ENCODE measurements at places on chromosomes 3 and 15.

- no peak for DNase-seq
Measured at GRCh38 chr15:27176785-27177406, 205.9 kb downstream of the GABRG3 start.

GRCh38 chr3:64039332-64039731 lies 16.0 kb upstream of the PSMD6 start:
- DNase-seq = no peak

GRCh38 chr3:10835406-10835805 lies 19.4 kb downstream of the SLC6A11 start:
- no peak for DNase-seq

- no peak for DNase-seq
Measured at GRCh38 chr3:157204431-157204830, 44.5 kb upstream of the CCNL1 start.

- DNase-seq = no peak
Measured at GRCh38 chr3:47583320-47584075, 4.8 kb upstream of the CSPG5 start.

DNA sequence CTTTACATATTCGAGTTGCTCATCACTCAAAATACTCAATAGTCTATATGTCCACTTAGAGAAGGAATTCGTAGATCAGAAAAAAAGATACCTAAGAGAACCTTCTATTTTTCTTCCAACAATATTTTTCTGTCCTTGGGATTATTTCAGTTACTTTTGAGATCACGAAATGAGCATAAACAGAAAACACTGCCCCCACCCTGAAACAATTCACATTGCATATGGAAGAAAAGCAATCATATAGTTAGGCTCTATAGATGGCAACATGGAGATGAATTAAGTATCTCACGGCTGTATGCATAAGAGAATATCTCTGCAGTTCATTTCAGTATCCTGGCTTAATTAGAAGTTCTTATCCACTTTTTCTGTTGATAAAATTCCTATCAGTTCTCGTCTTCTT lies 391.1 kb downstream of the FGF12 start:
- DNase-seq = no peak

DNA sequence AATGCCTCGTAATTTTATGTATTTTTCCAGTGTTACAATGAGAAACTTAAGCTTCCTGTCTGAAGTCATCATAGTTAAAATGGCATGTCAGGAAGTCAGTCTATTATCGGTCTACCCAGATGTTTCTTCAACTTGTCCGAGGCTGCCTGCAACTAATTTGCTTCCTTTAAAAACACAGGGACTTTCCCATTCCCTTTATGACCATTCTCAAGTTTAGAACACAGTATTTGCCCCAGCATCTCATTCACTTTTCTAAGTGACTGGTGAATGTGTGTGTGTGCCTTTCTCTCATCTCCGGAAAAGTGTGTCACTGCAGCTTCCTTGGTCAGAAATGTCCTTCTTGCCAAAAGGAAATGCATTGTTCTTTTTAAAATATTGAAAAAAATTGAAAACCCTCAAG lies 466.6 kb downstream of the RAP2B start:
- DNase-seq = no peak

GRCh38 chr3:167559924-167560323 lies 86.1 kb upstream of the SERPINI2 start:
- DNase-seq = no peak

- DNase-seq = no peak
Measured at GRCh38 chr15:42148808-42149492, 7.5 kb downstream of the PLA2G4F start.

DNA sequence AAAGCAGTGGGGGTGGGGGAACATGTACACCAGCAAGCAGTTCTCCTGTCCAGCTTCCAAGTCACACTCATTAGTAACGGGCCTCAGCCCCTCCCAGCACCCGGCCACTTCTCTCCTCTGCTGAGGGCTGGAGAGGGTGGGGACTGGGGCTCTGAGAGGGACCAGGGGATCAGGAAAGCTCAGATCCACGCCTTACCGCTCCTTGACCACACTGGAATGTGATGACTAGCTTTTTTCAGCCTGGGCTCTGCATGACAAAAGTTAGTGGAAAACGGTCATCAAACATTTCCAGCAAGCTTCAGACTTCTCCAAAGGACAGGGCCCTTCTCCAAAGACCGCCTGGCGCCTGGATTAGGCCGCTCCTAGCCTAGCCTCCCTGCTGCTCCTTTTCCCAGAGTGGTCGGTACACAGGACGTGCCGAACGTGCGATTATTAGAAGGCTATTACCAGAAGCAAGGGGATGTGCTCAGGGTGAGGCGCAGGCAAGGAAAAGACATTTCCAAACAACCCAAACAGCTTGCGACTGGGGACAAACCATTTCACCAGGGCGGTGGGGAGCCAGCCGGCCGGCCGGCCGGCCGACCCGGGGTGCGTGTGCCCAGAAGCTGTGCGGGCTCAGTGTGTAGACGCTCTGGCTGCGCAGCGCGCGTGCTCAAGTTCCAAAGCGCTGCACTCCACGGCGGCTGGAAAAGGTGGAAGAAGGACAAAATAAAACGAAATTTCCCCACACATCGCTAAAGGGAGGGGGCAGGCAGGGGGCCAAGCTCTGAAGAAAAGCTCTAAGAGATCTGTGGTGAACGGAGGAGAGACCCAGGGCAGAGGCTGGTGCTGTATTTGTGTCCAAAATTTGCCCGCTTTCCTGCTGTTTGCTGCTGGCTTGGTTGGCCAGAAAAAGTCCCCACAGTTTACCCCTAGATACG lies 51.0 kb upstream of the SSR3 start:
- DNase-seq = no peak
